NCI-H446 (cell line): ENCODE measurements at places on chromosomes 7 and 10.

DNA sequence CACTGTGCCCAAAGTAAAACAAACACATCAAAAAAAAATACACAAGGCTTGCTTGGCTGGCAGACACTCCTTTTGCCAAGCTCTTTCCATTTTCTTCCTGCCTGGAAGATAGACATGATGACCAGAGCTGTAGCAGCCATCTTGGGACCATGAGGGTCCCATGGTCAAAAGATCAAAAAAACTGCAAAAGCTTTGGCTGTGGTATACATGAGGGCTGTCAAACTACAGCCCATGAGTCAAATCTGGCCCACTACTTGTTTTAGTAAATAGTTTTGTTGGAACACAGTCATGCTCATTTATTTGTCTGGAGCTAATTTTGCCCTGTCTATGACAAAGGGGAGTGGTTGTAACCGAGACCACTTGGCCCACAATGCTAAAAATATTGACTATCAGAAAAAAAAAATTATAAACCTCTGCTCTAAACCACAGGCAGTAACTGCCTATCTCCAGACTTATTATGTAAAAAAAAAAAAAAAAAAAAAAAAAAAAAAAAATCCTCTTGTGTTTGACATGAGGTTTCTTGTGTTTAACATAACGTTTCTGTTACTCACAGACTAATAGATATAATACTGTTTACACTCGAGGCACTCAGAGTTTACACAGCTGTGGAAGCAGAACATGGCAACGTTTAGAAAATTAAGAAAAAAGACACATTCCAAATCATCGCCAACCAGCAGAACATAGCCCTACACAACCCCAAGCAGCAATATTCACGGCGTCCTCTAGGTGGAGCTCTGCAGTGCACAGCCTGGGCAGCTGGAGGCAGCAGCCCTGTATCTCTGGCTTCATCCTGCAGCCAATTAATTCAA, 36.9 kb downstream of the ASB13 start:
- peak; percentile 76 for DNase-seq

DNA sequence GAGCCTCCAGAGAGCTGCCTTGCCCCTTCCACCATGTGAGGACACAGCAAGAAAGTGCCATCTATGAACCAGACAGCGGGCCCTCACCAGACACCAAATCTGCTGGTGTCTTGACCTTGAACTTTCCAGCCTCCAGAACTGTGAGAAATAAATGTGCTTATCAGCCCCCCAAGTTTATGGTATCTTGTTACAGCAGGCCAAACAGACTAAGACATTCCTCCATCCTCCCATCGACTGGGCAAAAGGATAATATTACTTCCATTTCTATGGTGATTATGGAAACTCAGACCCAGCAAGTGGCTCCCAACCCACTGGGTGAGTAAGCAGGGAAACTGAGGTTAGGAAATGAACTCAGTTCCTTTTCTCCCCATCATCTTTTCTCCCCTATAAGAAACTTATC, 288.4 kb downstream of the KCNMA1 start:
- DNase-seq = no peak

DNA sequence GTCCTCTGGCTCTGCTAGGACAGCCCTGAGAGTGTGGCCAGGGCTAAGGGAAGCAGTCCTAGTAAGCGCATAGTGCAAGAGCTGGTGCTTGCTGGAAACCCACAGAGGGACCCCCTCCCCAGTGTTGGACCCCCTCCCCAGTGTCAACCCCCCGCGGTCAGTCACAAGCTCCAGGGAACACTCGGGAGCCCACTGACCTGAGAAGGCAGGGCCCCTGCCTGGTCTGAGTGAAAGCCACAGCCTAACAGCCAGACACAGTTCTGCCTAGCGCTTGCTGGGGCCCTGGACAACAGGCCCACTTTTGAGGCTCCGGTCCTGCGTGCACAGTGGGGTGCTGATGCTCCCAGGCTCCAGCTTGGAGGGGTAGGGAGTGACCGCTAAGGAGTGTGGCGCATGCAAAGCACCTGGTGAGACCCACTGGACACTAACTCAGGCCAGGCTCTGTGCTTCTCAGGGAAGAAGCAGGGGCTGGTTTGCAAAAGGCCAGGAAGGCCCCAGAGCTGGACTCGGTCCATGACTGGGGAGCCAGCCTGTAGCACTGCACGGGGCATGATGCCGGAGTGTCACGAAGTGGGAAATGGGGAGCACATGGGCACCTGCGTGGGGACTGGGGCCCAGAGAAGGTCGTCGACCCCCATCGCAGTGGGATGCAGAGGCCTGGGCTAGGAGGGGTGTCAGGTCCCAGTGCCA, 175.8 kb upstream of the PPP2R2D start:
- no peak for DNase-seq

GRCh38 chr10:13787015-13787421, 200.3 kb downstream of the PRPF18 start:
- DNase-seq = no peak

- DNase-seq = no peak
Measured at GRCh38 chr10:6721480-6721879, 141.4 kb upstream of the PRKCQ start.

- no peak for DNase-seq
Measured at GRCh38 chr10:55495555-55495954, 694.5 kb upstream of the PCDH15 start.

GRCh38 chr7:29239638-29240037, 45.1 kb downstream of the CHN2 start:
- DNase-seq = no peak

DNA sequence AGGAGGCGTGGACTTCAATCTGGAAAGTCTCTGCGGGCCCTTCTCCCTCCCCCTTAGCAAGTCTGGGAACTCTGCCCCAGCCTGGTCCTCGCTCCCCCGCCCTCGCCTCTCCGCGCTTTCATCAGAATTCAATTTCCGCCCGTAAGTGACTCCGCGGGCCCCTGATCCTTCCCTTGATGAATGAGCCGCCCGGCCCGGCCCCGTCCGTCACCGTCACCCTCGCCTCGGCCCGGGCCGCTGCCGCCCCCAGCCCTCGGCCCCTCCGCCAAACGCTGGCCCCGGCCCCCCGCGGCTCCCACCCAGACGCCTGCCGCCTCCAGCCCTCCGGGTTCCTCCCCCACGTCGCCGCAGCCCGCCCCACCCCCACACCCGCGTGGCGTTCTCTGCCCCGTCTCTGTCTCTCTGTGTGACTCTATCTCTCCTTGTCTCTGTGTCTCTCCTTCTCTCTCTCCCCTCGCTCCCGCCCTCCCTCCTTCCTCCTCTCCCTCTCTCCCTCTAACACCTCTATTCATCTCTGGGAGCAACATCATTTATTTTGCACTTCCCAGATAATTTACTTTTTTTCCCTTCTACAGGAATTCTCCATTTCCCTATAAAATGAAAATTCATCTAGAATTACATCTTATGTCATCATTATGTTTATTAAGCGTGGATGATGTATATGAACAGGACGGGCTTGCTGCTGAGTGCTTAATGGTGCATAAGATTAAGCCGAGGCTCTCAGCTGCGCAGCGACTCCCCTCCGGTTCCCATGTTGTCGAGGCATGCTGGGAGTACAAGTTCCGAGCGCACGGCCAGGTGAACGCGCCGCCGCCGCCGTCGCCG, 91.2 kb upstream of the PAX2 start:
- no peak for DNase-seq

DNA sequence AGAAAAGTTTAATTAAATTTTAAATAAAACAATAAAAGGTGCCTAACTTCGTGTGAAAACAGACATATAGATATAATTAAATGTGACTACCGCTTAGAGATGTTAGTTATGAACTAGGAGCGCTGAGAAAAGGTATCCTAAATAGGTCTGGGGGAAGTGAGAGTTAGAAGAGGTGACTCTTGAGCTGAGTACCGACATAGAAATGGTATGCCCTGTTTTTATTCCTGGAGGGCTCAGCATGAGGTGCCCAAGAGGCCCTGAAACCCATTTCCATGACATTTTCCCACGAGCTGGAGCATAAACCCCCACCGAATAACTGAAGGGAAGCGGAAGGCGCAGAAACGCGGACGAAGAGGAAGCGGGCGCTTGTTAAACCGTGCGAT, 433 bp upstream of the STARD3NL start:
- DNase-seq = no peak

GRCh38 chr10:11678074-11678793, 63.9 kb upstream of the ECHDC3 start:
- DNase-seq = no peak

- DNase-seq = no peak
Measured at GRCh38 chr10:58362027-58362789, 23.0 kb upstream of the TFAM start.

DNA sequence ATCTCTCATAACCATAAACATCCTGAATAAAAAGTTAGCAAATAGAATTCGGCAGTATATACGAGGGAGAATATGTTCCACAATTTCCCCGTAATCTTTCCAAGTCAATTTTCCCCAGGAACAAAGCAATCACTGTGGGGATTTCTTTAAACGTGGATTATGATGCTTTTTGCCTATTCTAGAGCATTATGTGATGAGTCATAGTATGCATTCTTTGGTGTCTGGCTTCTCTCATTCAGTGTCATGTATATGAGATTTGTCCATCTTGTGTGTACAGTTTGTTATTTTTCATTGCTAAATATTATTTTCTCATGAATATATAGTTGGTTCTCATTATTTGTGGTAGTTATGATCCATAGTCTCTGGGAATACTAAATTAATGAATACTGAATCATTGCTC, 9.9 kb upstream of the OR9A4 start:
- DNase-seq = no peak

- peak; percentile 48 for DNase-seq
Measured at GRCh38 chr7:111098011-111098925, 7.3 kb downstream of the LRRN3 start.

GRCh38 chr10:6267941-6268340, 65.2 kb downstream of the PFKFB3 start:
- DNase-seq = no peak

DNA sequence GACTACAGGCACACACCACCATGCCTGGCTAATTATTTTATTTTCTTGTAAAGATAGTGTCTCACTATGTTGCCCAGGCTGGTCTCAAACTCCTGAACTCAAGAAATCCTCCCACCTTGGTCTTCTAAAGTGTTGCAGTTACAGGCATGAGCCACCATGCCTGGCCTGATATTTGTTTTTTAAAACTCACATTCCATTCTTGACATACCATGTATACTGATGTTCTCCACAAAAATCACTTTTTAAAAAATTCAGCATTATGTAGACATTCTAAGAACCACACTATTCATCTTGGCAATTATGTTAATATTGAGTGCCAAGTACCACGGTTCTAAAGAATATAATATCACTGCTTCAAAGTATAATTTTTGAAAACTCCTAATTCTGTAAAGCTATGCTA, 43.5 kb downstream of the IDE start:
- DNase-seq = no peak

- no peak for DNase-seq
Measured at GRCh38 chr10:111996103-111996502, 187.5 kb downstream of the GPAM start.

GRCh38 chr10:70912556-70912955, 24.2 kb upstream of the PCBD1 start:
- DNase-seq = no peak

DNA sequence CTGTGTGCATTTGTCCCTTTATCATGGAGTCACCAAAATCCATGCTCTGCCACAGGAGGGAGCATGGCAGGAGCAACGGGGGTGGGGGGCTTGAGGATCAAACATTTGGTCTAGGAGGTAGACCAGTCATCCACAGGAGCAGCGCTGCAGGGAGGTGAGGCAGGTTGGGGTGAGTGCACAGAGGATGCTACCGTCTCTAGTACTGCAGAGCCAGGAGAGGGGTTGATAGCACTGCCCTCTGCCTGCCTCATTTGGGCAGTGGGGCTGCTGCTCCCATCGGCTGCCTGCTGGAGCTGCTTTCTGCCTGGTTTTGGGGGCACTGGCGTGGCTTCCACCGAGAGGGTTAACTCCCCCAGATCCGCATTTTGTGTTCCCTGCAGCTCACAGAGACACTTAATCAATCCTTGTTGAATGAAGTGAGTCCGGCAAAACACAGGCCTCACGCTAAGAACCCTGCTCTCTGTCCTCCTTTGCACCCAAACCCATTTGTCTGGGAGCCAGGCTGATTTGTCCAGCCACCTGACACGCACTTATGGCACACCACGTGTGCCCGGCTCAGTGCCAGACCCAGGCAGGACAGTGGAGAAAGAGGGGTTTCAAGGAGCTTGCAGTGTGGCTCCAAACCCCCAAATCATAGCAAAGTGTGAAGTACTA, 527.1 kb upstream of the FOXK1 start:
- DNase-seq = no peak

GRCh38 chr7:129103561-129104324, 40.8 kb upstream of the TSPAN33 start:
- no peak for DNase-seq

DNA sequence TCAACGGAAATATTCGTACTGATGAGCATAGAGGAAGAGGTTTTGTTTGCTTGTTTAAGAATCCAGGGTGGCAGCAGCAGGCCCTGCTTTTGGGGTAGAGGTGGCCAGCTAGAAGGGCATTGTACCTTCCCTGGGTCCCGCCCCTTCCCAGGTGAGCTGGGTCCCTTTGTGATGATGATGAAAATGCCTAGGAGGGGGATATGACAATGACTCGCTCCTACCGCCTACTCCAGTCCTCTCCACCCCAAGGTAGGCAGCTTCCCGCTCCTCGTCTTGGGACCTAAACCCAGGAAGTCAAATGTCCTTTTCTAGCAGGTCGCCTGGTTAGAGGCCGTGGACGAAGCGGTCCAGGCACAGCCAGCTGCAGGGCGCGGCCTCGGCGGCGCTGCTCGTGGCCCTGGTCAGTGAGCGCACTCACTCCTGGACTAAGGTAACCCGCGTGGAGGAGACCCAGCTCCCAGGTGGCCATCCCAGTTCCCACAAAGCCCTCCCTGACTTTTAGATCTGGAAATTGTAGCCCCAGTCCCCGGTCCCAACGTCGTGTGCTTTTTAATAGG, 141.4 kb downstream of the LSMEM1 start:
- no peak for DNase-seq

- no peak for DNase-seq
Measured at GRCh38 chr10:82826132-82826531, 951.1 kb downstream of the NRG3 start.

GRCh38 chr10:93697207-93697606, 5.2 kb downstream of the FRA10AC1 start:
- no peak for DNase-seq

DNA sequence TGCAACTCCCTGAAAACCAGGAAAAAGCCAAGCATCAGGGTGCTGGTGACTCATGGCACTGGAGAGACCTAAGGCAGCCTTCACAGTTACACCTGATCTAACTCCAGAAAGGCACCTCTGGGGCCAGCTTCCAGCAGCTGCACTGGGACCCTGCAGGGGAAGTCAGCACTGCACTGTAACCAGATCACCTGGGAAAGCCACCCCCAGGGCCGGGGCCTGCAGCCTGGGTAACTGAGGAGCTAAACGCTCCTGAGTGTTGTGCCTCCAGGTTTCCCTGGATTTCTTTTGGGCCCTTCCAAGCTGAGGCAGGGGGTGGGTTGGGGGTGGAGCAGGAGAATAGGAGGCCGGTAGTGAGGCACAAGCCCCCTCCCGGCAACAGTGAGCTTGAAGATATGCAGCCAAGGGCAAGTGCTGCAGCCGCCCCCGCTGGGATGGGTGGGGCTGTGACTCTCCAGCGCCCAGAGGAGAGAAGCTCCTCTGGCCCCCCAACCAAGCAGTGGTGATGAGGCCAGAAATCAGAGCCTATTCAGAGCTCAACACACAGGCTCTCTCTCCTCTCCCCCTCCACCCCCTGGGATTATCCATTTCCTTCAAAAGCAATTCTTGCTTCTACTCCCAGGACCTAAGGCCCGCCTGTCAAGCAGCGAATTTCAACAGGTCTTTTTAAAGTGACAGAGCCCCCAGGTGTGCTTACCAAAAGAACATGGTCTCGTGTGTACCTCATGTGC, 2.6 kb downstream of the CXCL12 start:
- no peak for DNase-seq
